ENCODE measurements at places on chromosomes 5 and 9. TPM values are rescaled to one million over a fixed set of nuclear protein-coding genes. Genes with fewer than 3 reads are reported as not detected.

DNA sequence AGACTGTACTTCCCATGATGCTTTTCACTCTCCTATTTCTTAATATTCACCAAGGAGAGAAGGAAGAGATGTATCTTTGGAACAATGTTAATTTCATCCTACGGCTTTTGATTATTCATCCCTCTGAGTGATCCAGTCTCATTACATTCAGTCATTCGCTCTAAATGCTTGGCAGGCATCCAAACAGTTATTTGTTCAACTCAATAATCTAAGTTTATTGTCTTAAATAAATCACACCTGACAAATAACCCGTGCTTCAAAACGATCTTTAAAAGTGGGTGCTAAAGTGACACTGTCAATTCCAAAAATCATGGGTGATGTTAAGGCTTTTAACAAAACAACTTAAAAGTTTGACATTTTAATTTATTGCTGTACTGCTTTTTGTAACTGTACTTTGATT is 233.1 kb downstream of the RASEF start:
- no peak overlapping the region for H3K4me3 ChIP-seq
- no peaks in the 10 kb centered on the region for H3K4me1 ChIP-seq
- DNase-seq: no peak
- H3K27ac ChIP-seq: no peak overlapping the region
- H3K27me3 ChIP-seq: no peaks in the 10 kb centered on the region

The PDZD2 gene
- 34.0 TPM for total RNA-seq

GRCh38 chr9:106218854-106219253 is 524.5 kb downstream of the TMEM38B start:
- H3K4me1 ChIP-seq: peaks cover 4% of the 10 kb centered on the region
- H3K27ac ChIP-seq: no peak overlapping the region
- H3K36me3 ChIP-seq: no peaks in the 10 kb centered on the region

DNA sequence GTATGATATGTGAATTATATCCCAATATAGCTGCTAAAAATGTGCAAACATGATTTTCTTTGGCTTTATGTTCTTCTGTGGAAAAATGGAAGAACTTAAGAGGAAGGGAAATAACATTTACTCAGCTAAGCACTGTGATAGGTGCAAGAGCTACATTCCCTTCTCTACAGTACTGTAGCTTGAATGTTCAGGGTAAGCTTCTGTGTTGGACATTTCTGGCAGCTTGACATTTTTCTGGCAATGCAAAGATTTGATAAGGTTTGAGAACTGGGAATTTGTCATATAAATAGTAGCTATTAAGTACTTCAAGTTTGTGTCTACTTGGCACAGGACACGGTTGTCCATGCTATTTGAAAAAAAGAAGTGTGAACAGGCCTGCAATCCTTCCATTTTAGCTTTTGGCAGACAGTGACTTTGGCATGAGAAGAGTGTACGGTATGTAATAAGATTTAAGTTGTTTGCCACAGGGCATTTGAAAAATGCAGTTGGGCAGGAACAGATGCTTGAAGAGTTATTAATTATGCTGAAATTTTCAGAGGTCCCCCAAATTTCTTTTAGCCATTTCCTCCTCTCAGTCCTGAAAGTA is 77.6 kb downstream of the KIF4B start:
- no peaks in the 10 kb centered on the region for H3K36me3 ChIP-seq
- no peak for DNase-seq
- H3K27me3 ChIP-seq: peaks cover 6% of the 10 kb centered on the region
- peaks cover 37% of the 10 kb centered on the region for H3K4me1 ChIP-seq
